ENCODE measurements at places on chromosomes 1 and 21.

DNA sequence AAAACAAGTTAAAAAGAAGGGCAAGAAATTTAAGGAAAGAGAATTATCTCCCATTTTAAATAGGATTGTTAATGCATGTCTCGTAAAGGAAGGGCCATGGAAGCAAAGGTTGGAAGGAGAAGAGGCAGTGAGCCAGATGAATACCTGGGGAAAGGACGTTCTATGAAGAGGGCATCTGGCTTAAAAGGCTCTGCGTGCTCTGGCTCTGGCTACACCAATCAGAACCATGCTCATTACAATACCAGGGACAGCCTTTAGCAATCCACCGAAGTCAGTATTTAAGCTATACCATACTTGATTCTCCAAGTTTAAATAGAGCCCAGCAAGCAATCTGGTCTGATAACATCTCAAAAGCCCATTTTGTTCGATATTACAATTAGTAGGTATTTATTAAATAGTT is 58.5 kb upstream of the C1orf87 start:
- no peak for DNase-seq

GRCh38 chr1:99850459-99851291 is 514 bp downstream of the AGL start:
- no peak for DNase-seq

- no peak for DNase-seq
Observed at GRCh38 chr1:208601561-208601960, 357.4 kb upstream of the PLXNA2 start.

DNA sequence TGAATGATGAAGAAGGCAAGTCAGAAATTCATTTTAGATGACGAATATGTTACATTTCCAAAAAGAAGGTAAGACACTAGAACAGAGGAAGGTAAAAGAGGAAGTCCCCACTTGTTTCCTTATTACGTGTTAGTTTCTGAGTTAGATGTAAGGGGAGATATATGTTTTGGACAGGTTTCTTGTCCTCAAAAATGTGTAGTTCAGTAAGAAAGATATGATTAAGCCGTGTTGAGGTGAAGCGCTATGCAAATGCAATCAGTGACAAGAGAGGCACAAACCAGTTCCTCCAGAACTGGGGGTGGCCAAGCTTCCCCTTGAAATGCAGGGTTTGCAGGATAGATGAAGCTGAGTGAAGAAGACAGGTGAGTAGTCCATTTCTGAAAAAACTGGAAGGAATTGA is 293.3 kb upstream of the RUNX1 start:
- DNase-seq, result no peak

- DNase-seq, result no peak
Observed at GRCh38 chr1:221832151-221832550, 90.3 kb upstream of the DUSP10 start.

DNA sequence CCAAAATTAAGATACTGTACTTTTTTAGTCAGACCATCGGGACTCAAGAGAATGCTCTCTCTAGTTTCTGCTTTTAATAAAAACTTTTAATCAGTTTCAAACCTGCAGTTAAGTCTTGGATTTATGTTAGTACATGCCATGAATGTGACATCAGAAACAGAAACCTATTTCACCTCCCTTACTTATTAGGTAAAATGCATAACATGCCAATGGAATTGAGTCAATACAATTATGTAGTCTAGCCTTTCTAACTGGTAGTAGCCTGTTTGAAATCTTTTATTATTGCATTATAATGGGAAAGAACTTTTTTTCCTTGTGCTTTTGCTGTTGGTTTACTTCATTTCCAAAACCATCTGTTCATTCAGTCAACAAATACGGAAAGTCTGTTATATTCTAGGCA is 4.8 kb downstream of the PHACTR4 start:
- no peak for DNase-seq

- DNase-seq, result peak; percentile 83
Observed at GRCh38 chr1:179369751-179370341, 4.1 kb downstream of the AXDND1 start.

DNA sequence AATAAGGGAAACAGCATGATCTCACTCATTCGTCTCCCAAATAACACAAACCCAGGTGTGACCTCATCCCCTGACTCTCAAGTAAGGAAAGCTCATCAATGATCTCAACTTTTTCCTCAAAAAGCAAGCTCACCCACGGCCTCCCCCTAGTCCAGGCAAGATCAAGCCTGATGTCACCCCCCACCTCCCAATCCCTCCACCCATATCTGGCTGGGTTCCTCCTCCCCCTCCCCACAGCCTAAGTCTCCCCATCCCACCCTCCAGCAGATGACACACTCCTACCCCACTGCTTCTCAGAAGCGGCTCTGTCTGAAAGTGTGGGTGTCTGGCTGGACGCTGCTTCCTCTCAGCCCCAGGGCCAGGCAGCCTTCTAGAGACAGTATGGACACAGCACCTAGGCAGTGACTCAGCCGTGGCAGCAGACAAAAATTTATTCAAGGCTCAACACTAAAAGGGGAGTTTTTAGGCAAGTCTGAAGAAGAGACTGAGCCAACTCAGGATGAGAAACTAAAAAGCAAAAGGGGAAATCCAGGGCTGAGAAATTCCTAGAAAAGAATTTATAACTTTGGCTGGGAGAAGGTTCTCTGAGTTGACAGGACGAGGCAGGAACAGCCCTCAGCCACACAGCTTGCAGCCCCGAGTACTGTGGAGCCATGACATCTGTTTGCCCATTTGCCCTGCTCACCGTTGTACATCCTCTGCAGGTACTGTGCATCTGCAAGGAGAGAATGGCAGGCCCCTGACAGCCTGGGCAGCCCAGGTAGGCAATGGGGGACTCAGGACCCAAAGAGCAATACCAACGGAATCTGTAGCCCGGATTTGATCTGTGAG is 81.6 kb upstream of the LRRC8D start:
- no peak for DNase-seq

- DNase-seq, result no peak
Observed at GRCh38 chr1:155961937-155962336, 16.4 kb downstream of the ARHGEF2 start.

- no peak for DNase-seq
Observed at GRCh38 chr1:221035662-221036153, 156.5 kb downstream of the HLX start.

DNA sequence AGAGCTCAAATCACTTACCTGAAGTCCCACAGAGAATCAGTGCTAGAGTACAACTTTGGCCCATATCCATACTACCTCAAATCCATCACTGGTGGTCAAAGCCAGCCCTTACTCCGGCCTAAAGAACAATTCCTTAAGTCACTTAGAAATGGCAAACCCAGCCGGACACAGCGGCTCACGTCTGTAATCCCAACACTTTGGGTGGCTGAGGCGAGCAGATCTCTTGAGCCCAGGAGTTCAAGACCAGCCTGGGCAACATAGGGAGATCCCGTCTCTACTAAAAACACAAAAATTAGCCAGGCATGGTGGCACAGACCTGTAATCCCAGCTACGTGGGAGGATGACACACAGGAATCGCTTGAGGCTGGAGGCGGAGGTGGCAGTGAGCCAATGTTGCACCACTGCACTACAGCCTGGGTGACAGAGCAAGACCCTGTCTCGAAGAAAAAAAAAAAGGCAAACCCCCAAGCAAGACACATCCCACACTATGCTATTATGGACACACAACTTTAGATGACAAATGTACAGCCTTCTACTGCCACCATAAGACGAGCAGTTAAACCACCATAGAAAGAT is 24.0 kb downstream of the NPHP4 start:
- no peak for DNase-seq

DNA sequence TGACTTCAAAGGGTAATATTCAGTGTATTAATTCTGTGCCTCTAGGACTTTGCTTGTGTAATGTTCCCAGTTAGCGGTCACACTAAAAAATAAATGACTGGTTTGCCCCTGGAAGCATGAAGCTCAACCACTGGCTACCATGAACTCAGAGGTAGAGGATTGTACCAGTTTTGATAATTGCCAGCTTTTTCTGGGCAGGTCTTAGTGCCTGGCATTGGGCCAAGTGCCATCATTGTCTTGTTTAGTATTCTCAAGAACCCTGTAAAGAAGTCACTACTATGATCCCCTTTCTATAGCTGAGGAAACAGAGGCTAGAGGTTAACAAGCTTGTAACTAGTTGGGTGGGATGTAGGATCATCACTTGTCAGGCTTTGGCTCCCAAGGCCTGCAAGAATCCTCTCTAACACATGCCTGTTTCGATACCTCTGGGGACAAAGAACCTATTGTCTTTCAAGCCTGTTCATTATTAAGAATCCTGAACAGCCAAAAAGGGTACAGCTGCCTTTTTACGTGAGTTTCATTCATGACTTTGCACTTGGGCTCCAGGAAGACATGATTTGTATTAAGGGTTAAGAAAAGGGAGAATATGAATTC is 121.9 kb upstream of the JUN start:
- DNase-seq, result peak; percentile 19

GRCh38 chr1:88210103-88210787 is 473.8 kb upstream of the PKN2 start:
- no peak for DNase-seq

- DNase-seq, result no peak
Observed at GRCh38 chr1:219123036-219123435, 50.6 kb upstream of the LYPLAL1 start.

DNA sequence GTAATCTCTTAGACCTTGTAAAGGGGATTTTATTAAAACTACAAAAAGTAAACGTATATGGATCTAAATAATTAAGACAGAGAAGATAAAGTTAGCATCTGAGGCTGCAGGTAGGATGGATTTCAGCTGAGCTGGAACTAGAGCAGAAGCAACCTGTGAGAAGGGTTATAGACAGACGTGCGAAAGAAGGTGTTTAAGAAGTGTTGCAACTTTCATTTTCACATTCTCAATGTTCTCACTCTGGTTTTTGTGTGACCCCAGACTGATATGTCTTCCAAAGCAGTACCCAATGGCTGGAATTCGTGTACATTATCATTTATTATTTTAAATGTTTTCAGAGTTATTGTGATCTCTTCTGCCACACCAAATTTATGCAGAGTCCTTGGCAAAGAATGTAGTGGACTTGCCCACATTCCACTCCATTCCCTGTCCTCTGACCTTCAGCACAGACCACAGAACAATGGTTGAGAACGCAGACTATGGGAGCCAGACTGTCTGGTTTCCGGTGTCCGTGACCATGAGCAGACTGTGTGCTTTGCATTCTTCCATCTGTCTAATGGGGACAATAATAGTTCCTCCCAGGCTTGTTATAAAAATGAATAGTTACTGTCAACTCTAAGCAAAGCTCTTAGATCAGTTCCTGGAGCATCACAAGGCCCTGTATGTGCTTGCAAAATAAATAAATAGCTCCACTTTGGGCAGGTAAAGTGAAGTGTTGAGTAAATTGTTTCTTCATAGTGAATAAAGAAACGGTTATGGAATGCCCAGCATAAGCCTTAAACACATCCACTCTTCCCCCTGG is 140.6 kb upstream of the SAMSN1 start:
- DNase-seq, result no peak

DNA sequence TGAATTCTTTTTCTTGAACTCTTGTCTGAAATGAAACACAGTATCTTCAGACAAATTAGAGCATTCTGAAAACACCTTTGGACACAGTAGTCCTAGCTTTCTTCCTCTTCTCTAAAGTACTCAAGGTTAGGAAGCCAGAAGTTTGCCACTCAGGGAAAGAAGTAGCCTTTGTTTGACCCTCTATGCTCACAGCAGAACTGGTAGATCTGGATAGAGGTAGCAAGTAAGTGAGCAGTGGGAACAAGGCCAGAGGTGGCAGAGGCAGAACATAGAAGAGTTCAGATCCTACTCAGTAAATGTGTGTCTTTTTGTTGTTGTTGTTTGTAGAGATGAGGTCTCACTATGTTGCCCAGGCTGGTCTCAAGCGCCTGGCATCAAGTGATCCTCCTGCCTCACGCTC is 7.4 kb upstream of the PIGR start:
- DNase-seq, result no peak

DNA sequence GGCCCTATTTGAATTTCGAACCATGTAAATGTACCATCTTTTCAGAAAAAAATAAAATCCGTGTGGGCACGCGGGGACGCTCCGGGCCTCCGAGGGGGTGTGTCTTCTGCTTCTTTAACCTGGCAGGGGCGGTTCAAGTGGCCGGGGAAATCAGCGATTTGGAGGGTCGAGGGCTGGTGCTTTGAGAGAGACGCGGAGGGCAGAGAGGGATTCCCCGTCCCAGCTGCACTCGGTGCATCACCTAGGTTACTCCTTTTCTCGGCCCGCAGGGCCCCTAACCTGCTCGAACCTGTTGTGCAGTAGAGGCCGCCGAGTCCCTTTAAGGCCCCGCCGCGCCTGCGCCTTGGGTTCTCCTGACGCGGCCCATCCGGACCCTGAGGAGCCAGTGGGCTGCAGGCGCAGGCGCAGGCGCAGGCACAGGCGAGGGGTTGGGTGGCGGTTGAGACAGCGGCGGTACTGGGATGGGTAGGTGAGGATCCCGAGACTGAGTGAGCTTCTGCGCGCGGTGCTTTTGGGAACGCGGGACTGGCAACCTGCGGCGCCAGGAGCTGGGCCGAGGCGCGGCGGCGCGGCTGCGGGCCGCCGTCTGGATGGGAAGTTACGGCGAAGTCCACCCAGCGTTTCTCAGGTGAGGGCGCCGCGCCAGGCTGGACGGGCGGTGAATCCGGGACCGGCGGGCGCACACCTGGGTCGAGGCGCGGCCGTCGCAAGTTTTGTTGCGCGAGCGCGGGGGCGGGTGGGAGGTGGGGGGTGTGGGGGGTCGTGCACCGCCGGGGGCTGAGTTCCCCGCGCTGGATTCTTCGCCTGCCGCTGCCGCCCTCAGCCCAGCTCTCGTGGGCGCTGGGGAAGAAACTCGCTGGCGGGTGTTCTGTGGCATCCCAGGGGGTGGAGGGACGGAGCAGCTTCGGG is at the start of gene NBPF3:
TSS of gene NBPF3 (plus strand) at position 417 of the 909 bp plus-strand sequence. CDS start 4,950 bp downstream, outside the sequence.
- peak; percentile 96 for DNase-seq

- DNase-seq, result no peak
Observed at GRCh38 chr1:33814166-33814565, 49.7 kb upstream of the HMGB4 start.

DNA sequence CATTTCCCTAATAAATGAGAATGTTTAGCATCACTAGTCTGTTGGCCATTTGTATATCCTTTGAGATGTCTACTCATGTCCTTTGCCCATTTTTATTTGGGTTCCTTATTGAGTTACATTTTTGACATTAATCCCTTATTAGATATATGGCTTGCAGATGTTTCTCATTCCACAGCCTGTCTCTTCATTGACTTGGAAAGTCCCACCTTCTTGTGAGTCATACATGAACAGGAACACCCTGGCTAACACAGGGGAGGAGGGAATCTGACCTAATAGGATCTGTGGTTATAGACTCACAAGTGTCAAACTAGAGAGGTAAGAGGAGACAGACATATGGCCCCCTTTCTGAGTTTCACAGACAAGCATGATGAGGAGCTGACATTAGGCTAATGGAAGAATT is 11.5 kb downstream of the ZP4 start:
- DNase-seq, result no peak

DNA sequence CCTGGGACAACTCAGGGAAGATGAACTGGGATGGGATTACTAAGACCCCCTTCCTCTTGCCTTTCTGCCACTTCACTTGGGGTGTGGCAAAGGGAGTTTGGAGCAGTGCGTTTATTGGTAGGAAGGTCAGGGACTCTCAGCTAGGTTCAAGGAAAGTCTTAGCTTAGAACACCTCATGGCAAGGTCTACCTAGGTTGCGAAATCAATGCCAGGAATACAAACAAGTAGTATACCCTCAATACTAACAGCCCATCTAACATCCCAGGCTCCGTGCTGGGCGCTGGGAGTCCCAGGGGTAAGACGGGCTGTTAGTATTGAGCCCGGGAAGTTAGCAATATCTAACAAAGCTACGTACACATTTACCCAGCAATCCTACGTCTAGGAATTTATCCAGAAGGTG is 4.7 kb downstream of the ATP2B4 start:
- no peak for DNase-seq

- no peak for DNase-seq
Observed at GRCh38 chr21:26185446-26185845, 14.9 kb upstream of the APP start.

GRCh38 chr21:16309250-16309971 is 579.6 kb downstream of the USP25 start:
- DNase-seq, result no peak
